ENCODE measurements at places on chromosomes 13 and 19.

DNA sequence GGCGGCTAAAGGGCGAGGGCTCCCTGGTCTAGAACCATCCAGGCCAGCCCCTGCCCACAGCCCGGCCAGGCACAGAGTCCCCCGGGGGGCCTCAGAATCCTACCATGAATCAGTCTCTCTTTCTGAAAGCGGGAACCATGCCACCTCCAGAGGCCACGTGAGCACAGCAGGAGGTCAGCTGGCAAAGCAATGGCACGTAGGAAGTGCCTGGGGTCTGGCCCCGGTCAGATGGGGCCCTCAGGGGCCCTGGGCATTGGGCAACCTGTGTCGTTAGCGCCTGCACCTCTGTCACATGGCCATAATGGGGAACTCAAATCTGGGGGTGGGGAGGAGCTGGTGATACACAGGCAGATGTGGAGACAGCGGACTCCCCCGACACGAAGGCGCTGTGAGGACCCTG is 8.8 kb downstream of the MFSD12 start:
- DNase-seq = no peak

GRCh38 chr19:11948646-11949045 is 16.2 kb upstream of the ZNF763 start:
- DNase-seq = no peak

DNA sequence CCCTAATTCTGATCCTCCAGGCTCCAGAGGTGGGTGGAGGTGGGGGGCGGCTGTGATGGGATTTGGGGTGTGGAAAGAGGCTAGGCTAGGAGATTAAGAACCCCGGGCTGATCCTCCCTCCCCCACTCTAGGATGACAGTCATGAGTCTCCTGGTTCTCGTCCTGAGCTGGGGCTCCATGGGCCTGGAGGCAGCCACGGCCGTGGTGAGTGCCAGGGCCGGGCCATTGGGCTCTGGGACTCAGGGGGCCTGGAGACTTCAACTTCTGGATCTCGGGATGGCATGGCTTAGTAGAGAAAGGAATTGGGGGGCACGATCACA is 13.9 kb downstream of the TTYH1 start:
- DNase-seq = no peak

- DNase-seq = no peak
Observed at GRCh38 chr13:26600343-26600742, 42.9 kb downstream of the WASF3 start.

GRCh38 chr13:110400786-110401533 is 93.9 kb downstream of the COL4A2 start:
- DNase-seq = no peak

DNA sequence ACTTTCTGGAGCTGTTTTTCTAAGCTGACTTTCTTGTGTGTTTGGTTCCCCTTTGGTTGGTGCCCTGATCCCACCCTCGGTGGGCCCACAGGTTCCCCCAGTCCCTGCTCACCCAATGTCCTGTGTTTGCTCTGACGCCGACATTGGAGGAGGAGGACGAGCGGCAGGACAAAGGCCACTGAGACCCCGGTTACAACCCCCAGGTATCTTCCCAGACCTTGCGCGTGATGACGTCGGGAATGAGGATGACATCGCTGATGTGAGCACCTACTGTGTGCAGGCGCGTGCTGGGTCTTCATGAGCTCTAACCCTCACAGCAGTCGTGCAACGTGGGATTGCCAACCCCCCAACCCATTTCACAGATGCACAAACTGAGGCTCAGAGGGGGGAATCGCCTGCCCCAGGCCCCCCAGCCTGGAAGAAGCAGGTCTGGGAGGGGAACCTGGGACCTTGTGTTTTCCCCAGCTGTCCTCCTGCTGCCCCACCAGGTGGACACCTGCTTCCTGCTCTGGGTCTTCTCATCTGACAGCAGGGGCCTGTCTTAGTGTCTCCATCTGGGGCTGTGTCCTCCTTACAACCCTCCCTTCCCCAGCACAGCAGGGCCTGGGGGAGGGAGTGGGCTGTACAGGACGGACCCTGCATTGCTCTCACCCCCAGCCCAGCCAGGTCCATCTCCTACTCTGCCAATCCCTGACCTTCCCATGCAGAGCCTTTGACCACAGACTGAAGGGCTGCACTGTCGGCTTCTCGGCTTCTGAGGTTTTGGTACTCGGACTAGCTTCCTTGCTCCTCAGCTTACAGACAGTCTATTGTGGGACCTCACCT is 4.7 kb upstream of the LILRA6 start:
- DNase-seq = no peak

- DNase-seq = no peak
Observed at GRCh38 chr19:45484273-45484945, 12.4 kb downstream of the RTN2 start.

GRCh38 chr13:102402290-102402689 is 442 bp upstream of the FGF14 start:
- DNase-seq = peak; percentile 64

DNA sequence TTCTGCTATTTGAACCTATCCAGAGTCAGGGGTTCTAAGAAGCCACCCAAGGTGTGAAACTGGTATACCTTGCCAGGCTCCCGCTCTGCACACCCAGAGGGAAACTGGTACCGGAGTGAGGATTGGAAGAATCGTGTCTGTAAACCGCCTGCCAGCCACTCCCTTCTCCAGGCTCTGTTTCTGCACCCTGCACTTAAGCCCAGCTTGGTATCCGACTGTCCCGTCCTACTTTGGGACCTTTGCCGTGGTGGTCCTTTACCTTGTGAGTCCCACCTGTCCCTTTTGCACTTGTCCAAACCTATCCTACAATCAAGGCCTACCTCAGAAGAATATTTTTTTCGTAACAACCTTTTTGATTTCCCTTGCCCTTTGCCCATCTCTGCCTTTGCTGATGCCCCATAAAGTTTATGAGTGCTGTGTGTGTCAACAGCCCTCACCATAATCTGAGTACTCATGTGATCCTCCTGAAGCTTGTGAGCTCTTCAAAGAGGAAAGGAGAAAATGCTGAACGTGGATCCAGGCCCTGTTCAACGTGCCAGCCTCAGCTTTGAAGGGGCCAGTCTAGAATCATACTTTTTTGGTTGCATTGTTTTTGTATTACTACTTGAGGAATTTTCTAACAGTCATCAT is 44.7 kb downstream of the GARRE1 start:
- no peak for DNase-seq

Data from occipital lobe (tissue), 3 donors.